ENCODE measurements at places on chromosomes 1 and 21.

DNA sequence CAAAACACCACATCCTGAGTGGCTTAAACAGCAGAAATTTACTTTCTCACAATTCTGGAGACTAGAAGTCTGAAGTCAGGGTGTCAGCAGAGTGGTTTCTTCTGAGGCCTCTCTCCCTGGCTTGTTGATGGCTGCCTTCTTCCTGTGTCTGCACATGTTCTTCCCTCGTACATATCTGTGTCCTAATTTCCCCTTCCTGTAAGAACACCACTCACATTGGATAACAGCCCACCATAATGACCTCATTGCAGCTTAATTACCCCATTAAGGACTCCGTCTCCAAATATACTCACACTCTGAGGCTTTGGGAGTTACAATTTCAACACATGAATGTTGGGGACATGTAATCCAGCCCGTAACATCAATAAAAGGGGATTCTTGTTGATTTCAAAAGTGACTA lies 23.4 kb downstream of the C8A start:
- no peak for DNase-seq

DNA sequence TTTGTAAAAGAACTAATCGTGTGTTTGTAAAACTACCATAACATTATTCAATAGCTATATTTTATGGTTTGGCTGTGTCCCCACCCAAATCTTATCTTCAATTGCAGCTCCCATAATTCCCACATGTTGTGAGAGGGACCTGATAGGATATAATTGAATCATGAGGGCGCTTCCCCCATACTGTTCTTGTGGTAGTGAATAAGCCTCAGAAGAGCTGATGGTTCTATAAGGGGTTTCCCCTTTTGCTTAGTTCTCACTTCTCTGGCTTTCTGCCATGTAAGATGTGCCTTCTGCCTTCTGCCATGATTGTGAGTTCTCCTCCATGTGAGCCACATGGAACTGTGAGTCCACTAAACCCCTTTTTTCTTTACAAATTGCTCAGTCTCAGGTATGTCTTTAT lies 1372.3 kb downstream of the AMY1C start:
- DNase-seq: no peak

- DNase-seq: peak; percentile 77
Observed at GRCh38 chr1:159076438-159077119, at the start of gene AIM2. TSS of gene AIM2 (minus strand) at chr1:159076766. CDS start at chr1:159073499, 3,267 bp downstream.

DNA sequence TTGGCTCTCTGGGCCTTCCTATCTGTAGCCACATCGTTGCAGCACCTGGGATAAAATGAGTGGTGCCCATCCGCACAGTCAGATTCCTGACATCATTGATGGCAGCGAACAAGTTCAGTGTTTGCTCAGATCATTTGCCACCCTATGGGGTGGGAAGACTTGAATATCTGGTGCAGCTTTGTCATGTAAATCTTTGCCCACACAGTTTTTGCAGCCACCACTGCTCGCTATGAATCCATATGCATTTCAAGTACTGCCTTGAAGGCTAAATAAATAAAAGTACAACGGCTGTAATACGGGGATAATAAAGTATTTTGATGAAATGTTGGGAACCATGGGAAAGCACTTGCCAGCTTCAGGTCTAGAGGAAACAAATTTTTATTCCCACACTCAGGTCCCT lies 56.3 kb upstream of the COA6 start:
- DNase-seq: no peak

- no peak for DNase-seq
Observed at GRCh38 chr1:186975220-186975619, 146.5 kb downstream of the PLA2G4A start.

GRCh38 chr1:8343464-8344001 lies 25.6 kb downstream of the SLC45A1 start:
- no peak for DNase-seq

- DNase-seq: no peak
Observed at GRCh38 chr1:46423574-46424240, 29.6 kb downstream of the FAAH start.

DNA sequence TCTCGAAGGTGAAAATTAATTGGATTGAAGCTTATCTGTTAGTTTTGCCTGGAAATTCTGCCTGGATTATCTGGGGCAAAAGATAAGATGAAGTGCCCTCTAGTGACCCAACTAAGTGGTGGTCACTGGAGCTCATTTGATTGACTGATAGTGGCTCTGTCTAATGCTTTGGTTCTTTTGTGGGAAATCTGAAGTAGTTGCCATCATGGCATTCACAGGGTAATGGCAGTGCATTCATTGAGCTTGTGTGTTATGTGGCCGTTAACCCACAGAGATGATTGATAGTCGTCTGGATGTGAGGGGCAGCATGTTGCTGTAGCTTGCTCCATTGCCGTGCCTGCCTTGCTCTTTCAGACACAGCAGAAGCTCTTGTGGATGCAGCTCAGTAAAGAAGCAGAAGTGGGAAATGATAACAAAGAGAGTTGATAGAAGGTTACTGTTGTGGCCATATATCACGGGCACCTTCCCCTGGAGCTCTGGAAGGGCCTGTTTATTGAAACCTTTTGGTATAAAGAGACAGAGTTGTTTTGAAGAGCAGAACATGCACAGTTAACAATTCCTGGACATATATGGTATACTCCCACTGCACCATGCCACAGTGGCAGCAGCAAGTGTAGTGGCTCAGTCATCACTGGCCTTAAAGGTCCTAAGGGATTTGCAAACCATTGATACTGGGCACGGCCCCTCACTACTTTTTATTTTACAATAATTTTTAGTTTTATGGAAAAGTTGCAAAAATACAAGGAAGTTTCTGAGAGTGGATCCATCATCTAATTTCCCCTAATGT lies 42.0 kb downstream of the CXADR start:
- DNase-seq: no peak

DNA sequence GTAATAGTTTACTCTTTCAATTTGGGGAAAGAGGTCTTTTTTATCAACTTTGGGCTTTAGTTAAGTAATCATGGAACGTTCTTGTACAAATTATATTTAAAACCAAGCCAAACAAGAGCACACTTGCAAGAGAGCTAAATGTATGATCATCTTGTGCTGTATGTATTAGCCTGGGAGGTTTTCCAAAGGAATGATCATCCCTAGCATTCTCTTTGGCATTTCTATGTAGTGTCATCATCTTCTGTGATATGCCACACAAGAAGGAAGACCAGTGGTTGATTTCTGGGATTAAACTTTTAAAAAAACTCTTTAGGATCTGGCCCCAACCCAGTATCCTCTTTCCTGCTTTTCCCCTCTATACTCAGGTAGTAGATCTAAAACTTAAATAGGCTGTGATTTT lies 38.4 kb upstream of the KCNQ4 start:
- DNase-seq: no peak

DNA sequence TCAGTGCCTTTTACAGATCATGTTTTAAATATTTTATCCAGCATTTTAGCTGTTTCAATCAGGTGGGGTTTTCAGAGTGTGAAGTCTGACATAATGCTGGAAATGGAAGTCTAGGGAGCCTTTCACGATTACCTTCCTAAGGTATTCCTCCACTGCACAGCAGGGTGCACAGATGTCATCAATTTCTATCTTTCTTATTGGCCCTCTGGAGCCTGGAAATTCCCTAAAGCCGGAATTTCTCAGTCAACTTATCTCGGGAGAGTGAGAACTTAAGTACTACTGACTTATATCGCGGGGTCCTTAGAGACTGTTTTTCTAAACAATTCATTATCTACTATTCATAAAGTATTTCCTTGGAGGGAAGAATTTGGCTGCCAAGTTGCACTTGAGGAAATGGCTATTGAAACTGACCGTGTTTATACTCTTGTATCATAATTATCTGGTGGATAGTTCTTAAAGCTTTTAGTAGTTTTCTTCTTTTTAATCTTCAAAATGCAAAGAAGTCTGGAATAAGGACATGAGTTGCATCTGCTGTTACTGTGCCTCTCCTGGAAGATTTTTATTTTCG lies 311.8 kb upstream of the B3GALT2 start:
- DNase-seq: no peak

DNA sequence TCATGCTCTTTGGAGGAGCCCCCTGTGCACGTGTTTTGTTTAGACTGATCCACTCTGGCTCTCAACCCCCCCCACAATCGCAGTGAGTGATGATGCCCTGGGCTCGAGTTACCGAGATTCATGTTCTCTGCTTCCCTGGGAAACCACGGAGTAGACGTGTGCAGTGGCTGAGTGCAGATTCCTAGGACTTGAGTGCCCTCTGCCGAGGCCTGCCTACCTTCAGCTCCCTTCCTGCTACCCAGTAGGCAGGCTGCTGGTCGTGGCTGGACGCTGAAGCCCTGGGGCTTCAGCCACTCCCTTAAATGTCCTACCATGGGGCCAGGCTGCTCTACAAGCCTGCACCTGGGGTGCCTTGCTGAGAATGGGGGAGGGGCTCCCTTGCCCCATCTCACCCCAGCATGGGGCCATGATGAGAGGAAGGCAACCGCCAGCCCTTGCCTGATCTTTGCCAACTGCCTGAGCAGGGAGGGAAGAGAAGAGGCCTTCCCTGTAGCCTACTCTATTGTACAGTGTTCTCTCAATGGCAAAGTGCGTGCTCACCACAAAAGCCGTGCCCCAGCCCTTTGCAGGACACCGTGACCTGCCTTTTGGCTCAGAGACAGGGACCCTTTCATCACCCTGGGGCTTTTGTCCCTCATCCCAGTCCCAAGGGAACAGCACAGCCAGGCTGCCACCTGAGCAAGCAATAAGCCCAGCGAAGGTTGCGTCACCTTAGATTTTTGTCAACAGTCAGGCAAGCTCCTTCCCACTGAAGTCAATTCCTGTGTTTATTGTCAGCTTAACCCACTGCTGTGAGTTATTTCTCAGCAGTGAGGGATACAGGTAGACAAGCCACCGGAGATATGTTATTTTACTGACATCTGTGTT lies 4.1 kb upstream of the GRIK3 start:
- no peak for DNase-seq

DNA sequence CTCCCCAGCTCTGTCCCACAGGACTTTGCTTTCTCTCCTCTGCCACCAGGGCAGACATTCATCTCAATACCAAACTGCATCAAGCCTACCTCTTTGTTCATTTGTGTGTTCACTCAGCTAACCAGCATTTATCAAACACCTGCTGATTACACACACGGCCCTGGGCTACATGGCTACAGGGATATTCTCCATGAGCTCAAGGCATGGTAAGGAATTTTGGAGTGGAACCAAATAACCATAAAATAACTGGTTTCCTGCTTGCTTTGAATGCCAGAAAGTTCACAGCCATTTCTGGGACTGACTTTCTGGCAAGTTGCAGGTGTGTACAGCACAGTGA lies 54.6 kb downstream of the LDLRAD2 start:
- DNase-seq: no peak

DNA sequence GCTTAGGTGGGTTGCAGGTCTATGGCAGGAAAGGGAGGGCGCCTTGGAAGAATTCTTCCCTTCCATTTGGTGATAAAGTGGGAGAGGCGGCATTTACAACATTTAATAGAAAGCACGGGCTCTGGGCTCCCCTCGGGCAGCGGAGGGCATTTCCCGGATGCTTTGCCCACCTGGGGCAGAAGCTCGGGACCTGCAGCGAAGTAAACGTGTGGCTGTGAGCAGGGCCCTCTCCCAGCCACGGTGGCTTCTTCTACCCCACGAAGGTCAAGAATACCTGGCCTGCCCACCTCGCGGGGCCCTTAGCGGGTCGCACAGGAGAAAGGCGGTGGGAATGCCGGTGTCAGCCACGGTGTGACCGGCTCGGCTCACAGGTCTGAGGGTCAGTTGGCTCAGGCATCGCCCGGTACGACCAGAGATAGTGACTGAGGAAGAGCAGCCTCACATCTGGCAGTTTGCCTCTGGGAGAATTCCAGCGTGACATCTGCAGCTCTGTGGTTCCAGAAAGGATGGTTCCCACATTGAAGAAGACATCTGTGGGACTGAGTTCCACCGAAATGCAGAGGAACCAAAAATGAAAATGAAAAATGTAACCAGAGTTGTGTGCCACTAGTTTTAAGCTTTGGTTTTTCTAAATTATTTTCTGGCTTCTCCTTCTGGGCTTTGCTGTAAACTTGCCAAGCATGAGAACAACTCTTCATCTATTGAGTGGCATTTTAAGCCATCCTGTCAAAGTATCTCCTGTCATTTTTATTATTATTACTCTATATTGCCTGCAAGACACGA lies 720 bp upstream of the F3 start:
- no peak for DNase-seq

DNA sequence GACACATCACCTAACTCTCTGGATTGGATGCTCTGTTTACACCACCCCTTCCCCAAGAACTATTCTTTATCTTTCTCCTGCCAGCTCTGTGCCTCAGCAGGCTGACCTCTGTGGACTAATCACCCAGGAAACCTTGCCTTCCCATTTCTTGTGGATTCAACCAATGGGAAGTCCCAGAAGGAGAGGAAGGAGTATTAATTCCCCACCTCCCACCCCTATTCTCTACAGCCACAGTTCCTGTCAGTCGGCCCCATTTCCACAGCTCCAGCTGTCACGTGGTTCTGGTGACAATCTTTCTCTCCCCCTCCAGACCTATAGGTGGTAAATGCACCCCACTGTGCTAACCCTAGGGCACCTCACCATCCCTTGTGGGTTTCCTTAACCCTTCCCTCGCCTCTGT lies 46.8 kb upstream of the SSBP3 start:
- no peak for DNase-seq

- DNase-seq: peak; percentile 51
Observed at GRCh38 chr1:151838222-151839081, 1.2 kb downstream of the C2CD4D start.

GRCh38 chr1:184768467-184768866 lies 13.8 kb upstream of the EDEM3 start:
- no peak for DNase-seq

DNA sequence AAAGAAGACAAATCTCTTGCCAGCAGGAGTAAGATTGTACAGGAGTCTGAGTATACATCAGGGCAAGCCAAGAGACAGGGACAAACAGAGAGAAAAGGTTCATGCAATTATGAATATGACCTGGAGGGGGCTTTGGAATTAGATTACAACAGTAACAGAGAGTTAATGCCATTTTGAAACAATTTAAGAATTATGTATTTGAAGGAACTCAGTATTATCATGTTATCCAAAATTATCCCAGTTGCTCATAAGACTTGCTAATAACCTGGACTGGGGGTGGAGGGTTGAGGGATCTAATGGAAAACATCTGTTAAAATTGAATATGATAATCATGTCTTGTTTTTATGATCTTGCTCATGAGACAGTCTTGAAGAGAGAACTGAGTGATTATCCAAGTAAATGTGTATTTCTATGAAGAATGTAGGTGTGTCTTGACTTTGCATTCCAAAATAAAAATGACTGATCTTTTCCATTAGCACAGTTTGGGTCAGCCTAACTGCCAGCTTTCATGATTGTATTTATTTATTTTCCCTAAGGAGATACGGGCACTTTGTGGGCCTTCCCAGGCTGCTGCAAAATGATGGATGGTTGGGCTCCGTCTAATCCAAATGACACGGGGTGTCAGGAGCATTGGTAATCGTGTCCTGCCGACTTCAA lies 117.7 kb downstream of the ERG start:
- no peak for DNase-seq

- DNase-seq: no peak
Observed at GRCh38 chr1:178004926-178005391, 35.1 kb upstream of the SEC16B start.
